ENCODE measurements at places on chromosomes 11 and 22.

DNA sequence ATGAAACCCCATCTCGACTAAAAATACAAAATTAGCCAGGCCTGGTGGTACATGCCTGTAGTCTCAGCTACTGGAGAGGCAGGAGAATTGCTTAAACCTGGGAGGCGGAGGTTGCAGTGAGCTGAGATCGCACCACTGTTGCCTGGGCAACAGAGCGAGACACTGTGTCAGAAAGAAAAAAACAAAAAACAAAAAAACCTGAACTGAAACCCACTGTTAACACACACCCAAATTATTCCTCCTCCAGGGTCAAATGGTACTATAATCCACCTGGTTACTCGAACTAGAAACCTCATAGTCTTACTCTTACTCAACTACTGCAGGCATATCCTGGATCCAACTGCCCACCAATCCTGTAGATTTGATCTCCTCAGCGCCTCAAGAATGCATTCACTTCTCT is 35.5 kb downstream of the USP28 start:
- DNase-seq: no peak

- DNase-seq: no peak
These were observed 73.2 kb upstream of the BLID start for GRCh38 chr11:122189229-122189628.

DNA sequence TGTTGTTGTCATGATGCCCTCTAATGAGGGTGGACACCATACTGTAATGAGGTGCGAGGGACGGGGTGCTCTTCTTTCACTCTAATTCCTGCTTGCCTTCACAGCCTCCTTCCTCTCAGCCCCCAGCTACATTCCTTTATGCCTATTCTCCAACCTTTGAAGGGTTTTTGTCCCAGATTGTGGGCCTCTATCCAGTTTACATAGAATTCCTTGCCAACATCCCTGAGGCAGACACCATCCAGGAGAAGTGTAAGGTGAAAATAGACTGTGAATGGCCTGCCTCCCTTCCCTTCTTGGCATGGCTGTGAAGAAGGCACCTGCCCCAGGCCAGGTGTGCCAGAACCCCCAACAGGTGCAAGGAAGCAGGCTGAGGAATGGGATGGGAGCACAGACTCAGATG is 122.3 kb downstream of the CHST1 start:
- no peak for DNase-seq

DNA sequence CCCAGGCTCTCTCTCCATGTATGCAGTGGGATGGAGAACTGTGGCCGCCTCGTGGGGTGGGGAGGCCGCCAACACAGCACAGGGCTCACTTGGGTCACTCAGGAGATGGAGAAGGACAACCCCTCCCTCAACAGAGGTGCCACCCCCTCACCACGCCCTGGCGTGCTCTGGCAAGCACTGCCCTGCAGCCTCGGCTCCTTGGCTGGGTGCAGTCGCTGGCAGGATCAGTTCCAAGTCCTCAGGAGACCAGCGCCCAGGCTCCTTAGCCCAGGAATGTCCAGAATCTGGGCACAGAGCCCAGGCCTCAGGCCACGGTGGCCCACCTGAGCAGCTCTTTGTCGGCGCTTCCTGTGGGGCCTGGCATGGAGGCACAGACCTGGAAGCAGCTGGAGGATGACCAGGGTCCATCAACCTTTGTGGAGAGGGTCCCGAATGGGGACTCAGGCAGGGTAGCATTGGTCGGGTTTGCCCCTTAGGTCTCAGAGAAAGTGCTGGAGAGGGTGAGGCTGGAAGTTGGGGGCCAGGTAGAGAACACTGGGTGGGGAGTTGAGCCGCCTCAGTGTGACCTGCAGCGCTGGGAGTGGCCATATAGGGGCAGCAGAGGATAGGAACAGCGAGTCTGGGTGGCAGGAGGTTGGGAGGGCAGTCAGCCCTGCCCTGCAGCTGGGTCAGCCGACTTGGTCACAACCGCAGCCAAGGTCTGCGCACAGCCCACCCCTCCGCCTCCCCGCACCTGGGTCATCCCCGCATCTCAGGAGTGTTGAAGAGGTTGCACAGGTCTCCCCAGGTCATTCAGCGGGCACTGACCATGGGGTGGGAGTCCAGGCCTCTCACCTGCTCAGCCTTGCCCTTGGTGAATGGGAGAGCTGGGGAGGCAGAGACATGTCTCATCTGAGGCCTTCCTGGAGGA is 8.2 kb downstream of the SUSD2 start:
- peak; percentile 90 for DNase-seq

GRCh38 chr11:34916843-34917770 is 689 bp downstream of the PDHX start:
- DNase-seq: peak; percentile 81

DNA sequence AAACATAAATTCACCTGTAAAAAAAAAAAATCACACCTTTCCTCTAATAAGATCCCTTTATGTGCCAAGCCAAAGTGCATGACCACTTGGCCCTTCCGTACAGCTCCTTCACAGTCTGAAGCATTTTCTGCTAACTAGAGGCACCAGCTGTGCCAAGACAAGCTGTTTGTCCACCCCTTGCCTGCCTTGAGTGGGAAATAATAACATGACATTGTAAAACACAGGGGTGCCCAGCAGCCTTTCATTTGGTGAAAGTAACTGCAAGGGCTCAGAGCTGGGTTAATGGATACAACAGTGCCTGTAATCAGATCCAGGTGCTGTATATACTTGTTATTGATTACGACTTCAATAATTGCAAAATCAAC is 59.2 kb downstream of the DDIAS start:
- DNase-seq: no peak

- DNase-seq: no peak
These were observed 21.0 kb downstream of the PARVB start for GRCh38 chr22:44045145-44045544.

- no peak for DNase-seq
These were observed 118.3 kb upstream of the LMO1 start for GRCh38 chr11:8381871-8382396.

DNA sequence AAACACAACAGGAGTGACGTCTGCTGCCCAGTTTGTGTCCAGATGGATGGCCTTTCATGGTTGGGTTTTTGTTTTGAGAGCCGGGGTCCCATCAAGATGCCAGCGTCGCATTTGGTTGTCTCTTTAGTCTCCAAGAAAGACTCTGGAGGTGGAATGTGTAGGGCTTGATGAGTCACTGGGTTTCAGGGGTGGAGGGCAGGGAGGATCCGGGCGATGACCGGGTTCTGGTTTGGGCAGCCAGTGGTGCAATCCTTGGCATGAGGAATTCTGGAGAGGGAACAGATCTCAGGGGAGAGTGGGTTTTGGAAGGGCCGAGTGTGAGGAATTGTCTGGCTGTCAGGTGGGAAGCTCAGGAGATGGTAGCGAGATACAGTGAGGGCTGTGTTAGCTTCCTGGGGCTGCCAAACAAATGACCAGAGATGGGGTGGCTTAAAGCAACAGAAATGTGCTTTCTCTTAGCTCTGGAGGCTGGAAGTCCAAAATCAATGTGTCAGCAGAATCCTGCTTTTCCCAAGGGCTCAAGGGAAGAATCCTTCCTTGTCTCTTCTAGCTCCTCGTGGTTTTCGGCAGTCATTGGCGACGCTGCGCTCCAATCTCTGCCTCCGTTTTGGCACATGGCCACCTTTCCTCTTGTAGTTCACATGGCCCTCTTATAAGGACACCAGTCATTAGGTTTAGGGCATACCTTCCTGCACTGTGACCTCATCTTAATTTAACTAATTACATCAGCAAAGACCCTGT is 26.4 kb upstream of the PPFIA1 start:
- no peak for DNase-seq

DNA sequence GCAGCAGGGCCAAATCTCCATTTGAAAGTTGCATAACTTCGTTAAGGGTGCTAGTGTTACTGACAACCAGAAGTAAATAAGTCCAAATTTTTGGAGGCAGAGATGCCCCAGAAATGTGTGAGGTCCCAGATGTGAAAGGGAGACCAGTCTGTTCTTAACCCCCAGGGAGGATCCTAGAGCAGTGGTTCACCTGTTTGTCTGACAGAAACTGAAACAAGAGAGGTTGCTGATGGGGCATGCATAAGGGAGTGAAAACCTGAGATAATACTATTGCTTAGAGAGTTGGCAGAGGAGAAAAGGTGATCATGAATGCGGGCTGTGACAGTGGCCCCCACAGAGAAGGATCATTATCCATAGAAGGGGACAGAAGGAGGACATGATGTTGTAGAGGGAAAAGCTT is 3.8 kb downstream of the CBLIF start:
- DNase-seq: no peak

DNA sequence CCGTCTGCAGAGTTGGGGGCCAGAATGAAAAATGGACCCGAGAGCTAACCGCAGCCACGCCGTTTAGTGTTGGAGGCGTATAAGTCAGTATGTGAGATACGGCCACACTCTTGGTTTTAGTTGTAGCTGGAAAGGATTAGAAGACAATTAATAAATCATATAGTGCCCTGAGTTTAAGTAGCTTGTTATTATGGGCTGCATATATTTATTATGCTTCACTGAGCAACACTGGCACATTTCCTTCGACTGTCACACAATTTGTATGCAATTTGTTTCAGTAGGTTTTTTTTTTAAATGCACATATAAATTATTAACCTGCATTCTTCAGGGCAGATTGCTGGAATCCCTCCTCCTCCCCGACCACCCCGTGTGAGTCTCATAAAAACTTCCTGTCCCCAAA is 56.9 kb downstream of the PKNOX2 start:
- DNase-seq: no peak

DNA sequence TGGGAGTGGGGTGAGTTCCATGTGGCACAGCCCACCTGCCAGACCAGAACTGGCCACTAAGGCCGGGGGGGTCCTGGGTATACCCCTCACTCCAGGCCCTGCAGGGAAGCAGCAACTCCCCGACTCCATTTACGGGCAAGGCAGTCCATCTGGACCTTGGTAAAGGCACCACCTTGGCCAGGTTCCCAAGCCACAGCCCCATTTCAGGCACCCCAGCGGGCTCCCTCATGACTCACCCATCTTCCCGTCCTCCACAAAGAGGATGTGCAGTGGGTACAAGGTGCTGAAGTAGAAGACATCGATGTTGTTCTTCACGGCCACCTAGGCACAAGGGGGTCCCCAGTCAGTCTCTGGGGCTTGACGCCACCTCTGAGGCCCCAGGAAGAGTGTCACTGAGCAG is 15.7 kb upstream of the RASL10A start:
- no peak for DNase-seq

DNA sequence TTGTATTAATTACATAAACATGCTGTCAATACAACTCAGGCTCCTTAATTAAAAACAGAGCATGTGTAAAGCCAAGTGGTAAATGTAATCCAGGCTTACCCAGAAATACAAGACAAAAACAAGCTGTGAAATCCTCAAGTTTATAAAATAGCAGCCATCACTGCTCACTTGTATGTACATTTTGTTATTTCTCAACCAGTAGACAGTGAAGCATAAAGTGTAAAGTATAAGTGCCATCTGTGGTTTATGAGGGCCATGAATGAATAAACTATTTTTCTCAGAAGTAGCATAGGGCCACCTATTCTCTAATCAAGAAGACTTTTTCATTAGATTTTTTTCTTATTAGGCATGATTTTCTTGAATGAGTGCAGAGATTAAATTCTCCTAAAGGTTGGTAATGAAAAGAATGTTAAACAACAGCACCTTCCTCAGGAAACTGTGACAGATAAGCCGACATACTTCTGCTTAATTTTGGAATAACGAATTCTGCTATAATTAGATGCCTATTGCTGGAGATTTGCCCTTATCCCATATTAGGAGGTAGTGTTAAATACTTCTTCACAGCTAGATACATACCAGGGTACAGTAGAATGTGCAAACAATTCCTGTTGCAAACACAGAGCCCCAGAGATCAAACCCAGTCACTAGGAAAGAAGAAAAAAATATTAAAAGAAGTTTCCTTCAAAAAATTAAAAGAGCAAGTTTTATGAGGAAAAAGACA is 13.0 kb downstream of the SLC5A12 start:
- DNase-seq: no peak

- no peak for DNase-seq
These were observed 370.4 kb downstream of the FAT3 start for GRCh38 chr11:92595052-92595451.

DNA sequence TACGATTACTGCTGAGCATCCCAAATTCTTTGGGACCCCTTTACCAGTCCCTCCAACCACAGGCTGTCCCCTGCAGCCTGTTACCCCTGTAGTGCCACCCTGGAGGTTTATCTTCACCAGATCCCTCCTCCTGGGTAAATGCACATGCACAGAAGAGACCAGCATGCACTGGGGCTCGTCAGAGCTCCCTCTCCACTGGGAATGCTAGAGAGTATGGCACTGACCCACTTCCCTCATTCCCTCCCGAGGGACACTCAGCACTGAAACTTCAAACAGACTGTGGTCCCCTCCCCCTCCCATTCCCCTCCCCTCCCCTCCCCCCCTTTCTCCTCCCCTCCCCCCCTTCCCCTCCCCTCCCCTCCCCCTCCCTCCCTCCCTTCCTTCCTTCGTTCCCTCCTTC is 49.1 kb downstream of the C11orf91 start:
- DNase-seq: peak; percentile 19

GRCh38 chr11:58578635-58579191 is at the start of gene ZFP91:
Gene ZFP91 (plus strand): TSS chr11:58579063. CDS start chr11:58579282, 219 bp downstream.
- peak; percentile 99 for DNase-seq

- no peak for DNase-seq
These were observed 21.4 kb upstream of the SOX6 start for GRCh38 chr11:16377746-16378145.

- no peak for DNase-seq
These were observed 58.4 kb downstream of the THAP12 start for GRCh38 chr11:76322540-76322939.

DNA sequence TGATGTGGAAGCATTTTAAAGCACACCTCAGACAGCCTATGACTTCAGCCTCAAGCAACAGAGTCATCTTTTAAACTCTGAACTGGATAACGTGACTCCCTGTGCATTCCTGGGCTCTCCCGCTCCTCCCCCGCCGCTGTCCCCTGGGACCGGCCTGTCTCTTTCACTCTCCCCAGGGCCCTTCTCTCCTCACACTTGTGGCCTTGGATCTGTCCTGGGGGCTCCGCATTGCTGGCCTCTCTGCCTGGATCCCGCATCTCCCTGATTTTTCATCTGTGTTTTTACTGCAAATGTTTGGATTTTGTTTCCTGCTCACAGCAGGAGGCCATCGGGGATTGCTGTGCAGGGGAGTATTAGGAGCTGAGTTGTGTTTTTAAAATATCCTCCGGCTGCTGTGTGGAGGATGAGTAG is 15.4 kb downstream of the C11orf24 start:
- no peak for DNase-seq

DNA sequence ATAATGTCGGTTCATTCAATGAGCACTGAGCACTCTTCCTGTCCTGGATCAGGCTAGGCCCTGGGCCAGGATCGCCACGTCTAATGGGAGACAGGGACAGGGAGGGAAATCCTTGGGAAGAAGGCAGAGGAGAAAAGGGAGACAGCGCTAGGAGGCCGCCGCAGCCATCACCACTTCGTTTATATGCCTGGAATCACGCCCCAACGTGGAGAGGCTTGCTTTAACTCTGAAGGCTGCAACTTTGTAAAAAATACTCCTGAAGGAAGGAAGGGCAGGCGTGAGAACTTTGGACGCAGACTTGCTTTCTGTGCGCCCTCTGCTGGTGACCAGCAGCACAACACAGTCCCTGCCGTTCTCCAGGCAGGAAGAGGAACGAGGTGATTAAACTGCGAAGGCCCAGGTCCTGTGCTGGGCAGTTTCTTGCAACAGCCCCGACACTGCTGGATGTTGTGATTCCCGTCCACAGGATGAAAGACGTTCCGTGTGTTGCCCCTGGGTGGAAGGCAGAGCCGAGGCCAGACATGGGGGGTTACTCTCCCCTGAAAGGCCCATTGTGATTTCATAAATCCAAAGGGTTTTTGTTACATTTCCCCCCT is 22.1 kb downstream of the RIBC2 start:
- peak; percentile 93 for DNase-seq
